ENCODE measurements at places on chromosomes 7 and 10.

GRCh38 chr7:71912476-71912875 is 499.7 kb downstream of the CALN1 start:
- DNase-seq: no peak

DNA sequence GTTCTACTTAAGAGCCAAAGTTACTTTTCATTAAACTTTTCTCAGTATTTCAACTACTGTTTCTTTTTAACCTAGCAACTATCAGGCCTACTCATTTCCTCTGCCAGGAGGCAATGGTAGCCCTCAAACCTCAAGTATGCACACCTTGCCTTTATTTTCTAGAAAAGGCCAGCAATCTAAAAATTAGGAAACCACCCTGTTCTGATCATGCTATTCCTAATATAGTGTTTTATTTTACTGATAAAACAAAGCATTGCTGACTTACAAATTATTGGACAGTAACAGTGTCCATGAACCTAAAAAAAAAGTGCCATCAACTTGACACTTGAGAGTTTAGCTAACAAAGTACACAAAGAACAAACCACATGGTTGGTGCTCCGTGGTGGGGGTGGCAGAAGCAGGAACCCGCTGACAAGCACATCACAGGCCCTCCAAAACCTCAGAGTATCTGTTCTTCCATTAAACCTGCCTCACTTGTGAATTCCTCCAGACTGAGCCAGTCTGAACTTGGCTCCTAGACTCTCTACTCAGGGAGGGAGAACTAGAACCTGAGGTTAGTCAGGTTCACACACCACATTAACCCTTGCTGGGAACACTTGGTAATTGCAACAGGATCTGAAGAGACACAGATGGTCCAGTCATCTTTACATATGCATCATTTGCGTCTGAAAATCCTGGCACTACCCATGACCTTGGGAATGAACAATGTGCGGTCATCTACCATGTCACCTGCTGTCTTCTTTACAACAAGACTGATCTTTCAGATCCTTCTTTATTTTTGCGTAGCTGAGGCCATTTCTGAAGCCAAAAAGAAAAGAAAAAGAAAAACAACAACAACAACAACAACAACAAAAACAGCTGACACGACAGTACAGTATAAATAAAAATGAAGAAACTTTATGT is 31.9 kb downstream of the PIP4K2A start:
- DNase-seq: peak; percentile 42

DNA sequence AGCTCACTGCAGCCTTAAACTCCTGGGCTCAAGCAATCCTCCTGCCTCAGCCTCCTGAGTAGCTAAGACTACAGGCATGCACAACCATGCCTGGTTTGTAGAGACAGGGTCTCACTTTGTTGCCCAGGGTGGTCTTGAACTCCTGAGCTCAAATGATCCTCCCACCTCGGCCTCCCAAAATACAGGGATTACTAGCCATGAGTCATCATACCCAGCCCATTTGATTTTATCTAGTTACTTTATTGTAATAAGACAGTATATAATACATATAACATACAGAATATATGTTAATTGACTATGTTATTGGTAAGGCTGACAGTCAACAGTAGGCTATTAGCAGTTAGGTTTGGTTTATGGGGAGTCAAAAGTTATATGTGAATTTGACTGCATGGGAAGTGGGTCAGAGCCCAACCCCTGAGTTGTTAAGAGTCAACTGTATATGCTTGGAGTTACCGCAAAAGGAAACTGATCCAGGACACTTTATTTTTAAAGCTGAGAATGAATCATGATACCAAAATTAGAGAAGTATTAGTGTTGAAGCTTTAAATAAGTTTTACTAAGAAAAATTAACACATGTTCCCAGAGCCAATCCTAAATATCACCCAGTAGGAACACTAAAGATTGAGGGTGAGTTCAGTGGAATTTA is 20.7 kb upstream of the KMT2E start:
- DNase-seq: no peak

DNA sequence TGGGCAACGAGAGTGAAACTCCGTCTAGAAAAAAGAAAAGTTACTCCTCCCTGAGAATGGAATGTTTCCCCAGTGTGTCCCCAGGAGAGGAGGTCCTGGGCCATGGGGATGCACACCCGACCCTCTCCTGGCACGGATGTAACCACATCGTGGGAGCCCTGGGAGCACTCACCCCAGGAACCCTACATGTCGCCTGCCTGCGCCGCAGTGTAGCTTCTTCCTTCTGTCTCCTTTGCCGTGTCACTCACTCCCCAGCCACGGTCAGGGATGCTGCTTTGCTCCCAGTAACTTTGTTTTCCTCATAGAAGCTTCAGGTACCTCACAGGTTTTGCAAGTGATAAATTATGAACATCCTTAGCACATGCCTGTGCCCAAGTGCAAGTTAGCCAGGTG is 82.0 kb downstream of the EZH2 start:
- no peak for DNase-seq

- DNase-seq: no peak
These were observed 9.5 kb upstream of the RBM20 start for GRCh38 chr10:110634527-110635209.

GRCh38 chr7:76064208-76064970 is 16.5 kb downstream of the MDH2 start:
- DNase-seq: no peak

DNA sequence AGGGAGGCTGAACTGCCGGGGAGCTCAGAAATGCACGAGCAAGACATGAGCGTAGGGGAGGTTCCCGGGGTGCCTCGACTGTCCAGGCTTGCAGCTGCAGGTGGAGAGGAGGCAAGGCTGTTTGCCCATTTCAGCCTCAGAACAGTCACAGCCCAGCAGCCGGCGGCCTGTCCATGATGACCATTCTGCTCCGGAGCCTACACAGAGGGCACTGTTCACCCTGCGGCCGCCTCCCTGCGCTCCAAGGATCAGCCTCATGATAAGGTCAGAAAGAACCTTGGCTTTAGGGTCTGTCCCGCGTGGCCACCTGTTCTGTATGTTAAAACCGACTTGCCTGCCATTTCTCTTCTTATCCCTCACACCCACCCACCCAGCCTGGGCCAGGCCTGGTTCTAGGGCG is 21.9 kb upstream of the CFAP46 start:
- DNase-seq: no peak

DNA sequence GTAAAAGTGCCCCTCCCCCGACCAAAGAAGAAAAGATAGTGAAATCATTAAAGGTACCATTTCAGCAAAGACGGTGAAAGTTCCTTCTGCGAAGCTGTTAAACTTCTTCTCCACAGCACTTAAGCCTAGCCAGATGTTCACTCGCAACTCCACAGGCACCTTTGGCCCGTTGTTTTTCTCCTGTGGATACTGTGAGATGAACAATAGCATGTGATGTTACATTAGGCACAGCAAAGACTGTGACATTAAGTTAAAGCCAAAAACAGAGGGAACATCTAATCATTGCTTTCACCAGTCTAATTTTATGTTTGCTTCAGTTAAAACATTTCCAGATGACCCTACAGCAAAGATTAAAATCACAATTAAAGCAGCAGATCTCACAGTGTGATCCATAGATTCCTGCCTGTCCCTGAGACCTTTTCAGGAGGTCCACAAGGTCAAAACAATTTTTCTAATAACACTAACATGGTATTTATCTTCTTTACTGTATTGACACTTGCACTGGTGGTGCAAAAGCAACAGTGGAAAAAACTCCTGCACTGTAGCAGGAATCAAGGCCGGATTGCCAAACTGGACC is 112.5 kb downstream of the MYOF start:
- DNase-seq: no peak

- DNase-seq: no peak
These were observed 33.4 kb downstream of the DCLRE1A start for GRCh38 chr10:113820507-113820906.
